ENCODE measurements at places on chromosomes 1 and 21.
A peak's percentile ranks its signal among the peaks of the same experiment; 100 is the strongest.

GRCh38 chr21:26070822-26071425 is 99.6 kb downstream of the APP start:
- H3K36me3 ChIP-seq = no peaks in the 10 kb centered on the region
- H3K27me3 ChIP-seq = no peaks in the 10 kb centered on the region
- peak overlapping the region; percentile 23 for H3K27ac ChIP-seq
- H3K4me3 ChIP-seq = peak overlapping the region; percentile 8
- peak; percentile 45 for DNase-seq
- H3K4me1 ChIP-seq = peaks cover 6% of the 10 kb centered on the region

DNA sequence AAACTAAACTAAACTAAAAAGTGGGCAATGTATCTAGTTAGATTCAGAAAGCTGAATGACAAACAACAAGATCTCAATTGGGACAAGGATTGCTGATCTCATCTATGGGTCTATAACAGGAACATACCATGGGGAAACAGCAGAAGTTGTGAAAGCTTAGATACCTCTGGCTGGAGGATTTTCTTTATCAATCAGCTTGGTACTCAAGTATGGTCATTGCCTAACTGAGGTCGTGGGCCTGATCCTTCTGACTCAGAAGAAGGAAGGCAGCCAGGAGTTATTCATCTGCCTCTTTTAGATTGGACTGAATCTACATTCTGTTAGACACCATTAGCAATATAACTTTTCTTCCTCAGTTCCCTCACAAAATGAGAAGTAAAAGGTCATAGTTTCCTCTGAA is 39.7 kb downstream of the DNTTIP2 start:
- H3K4me1 ChIP-seq = peaks cover 5% of the 10 kb centered on the region
- no peaks in the 10 kb centered on the region for H3K36me3 ChIP-seq
- H3K27ac ChIP-seq = no peak overlapping the region
- DNase-seq = peak; percentile 95

DNA sequence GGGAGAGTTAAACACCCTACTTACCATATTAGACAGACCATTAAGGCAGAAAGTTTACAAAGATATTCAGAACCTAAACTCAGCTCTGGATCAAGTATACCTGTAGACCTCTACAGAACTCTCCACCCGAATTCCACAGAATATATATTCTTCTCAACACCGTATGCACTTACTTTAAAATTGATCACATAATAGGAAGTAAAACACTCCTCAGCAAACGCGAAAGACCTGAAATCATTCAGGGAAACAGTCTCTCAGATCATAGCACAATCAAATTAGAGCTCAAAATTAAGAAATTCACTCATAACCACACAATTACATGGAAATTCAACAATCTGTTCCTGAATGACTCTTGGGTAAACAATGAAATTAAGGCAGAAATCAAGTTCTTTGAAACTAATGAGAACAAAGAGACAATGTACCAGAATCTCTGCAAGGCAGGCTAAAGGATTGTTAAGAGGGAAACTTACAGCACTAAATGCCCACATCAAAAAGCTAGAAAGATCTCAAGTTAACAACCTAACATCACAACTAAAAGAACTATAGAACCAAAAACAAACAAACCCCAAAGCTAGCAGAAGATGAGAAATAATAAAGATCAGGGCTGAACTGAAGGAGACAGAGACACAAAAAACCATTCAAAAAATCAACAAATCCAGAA is 19.1 kb downstream of the CD84 start:
- DNase-seq = no peak
- no peak overlapping the region for H3K4me3 ChIP-seq
- no peak overlapping the region for H3K27ac ChIP-seq
- no peaks in the 10 kb centered on the region for H3K27me3 ChIP-seq
- no peaks in the 10 kb centered on the region for H3K4me1 ChIP-seq

- H3K27ac ChIP-seq = peak overlapping the region; percentile 70
- DNase-seq = peak; percentile 86
- H3K36me3 ChIP-seq = no peaks in the 10 kb centered on the region
- H3K4me3 ChIP-seq = no peak overlapping the region
Observed at GRCh38 chr1:86778569-86779239, 74.3 kb downstream of the SH3GLB1 start.

- no peak overlapping the region for H3K27ac ChIP-seq
- DNase-seq = no peak
- H3K36me3 ChIP-seq = no peaks in the 10 kb centered on the region
- H3K27me3 ChIP-seq = peaks cover 2% of the 10 kb centered on the region
- no peak overlapping the region for H3K4me3 ChIP-seq
- H3K4me1 ChIP-seq = no peaks in the 10 kb centered on the region
Observed at GRCh38 chr1:29756498-29756897, 520.2 kb downstream of the PTPRU start.

DNA sequence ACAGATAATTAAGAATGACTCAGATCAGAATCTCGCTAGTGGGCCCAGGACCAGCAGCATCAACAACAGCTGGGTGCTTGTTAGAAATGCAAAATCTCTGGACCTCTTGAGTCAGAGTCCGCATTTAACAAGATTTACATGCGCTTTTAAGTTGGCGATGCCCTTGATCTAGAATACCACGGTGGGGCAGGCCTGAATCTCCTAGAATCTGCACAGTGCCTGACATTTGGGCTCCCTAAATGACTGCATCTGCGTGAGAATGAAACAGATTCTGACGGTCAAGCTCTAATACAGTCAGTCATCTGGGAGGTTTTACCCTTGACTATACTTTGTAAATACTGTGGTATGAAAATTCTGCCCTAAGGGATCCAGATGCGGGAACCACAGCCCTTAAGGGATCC is 17.2 kb upstream of the RAB29 start:
- H3K27ac ChIP-seq = no peak overlapping the region
- no peak overlapping the region for H3K4me3 ChIP-seq
- DNase-seq = no peak
- no peaks in the 10 kb centered on the region for H3K4me1 ChIP-seq

Measured in IMR-90 (cell line).